ENCODE measurements at places on chromosomes 16 and 17. TPM values are rescaled to one million over a fixed set of nuclear protein-coding genes. Genes with fewer than 3 reads are reported as not detected.

Gene PRAC1
- not detected for total RNA-seq

Gene RHBDL1
- total RNA-seq, result 0.26 TPM

Gene TAT
- not detected for total RNA-seq

Gene AATK
- total RNA-seq, result 0.69 TPM

Gene FBXO31
- total RNA-seq, result 27.1 TPM

Gene FBXW10B
- 3.6 TPM for total RNA-seq

Gene CFAP97D1
- total RNA-seq, result 0.07 TPM

Gene VMO1
- total RNA-seq, result 1.2 TPM

Gene SHISA6
- not detected for total RNA-seq

Gene P2RX5
- 16.9 TPM for total RNA-seq

Gene ROGDI
- total RNA-seq, result 15.5 TPM

Gene AANAT
- total RNA-seq, result 0.31 TPM

Gene WNT9B
- not detected for total RNA-seq

Gene MEIOC
- total RNA-seq, result 1.8 TPM

Gene TSNAXIP1
- 0.65 TPM for total RNA-seq

Gene CLEC3A
- total RNA-seq, result not detected

Gene TBC1D28
- not detected for total RNA-seq

Gene C16orf74
- total RNA-seq, result 11.6 TPM

All from A549 treated with dexamethasone at 1 μM for 4 hours (cell line).